Adipose tissue (tissue), 3 donors: ENCODE measurements at places on chromosomes 6 and 20. TPM values are rescaled to one million over a fixed set of nuclear protein-coding genes. Genes with fewer than 3 reads are reported as not detected.

Gene SPEF1
- not detected for polyA plus RNA-seq

Gene ZFP57
- polyA plus RNA-seq: 0.34 TPM

Gene MYCT1
- 2.7 TPM for polyA plus RNA-seq

Gene SLC35D3
- 0.52 TPM for polyA plus RNA-seq

Gene SRF
- polyA plus RNA-seq: 29.9 TPM

Gene LGSN
- polyA plus RNA-seq: 0.01 TPM

Gene NR2E1
- not detected for polyA plus RNA-seq

Gene COL21A1
- 1.4 TPM for polyA plus RNA-seq

Gene LHFPL5
- polyA plus RNA-seq: not detected
